ENCODE measurements at places on chromosomes 11 and 22. TPM values are rescaled to one million over a fixed set of nuclear protein-coding genes. Genes with fewer than 3 reads are reported as not detected.

The OR52N1 gene
- not detected for total RNA-seq

The SHISAL1 gene
- 9.2 TPM for total RNA-seq

The CNIH2 gene
- total RNA-seq, result 1.1 TPM

The FAM118A gene
- 11.6 TPM for total RNA-seq

The FXYD6 gene
- 0.38 TPM for total RNA-seq

The KLHL22 gene
- total RNA-seq, result 9.9 TPM

The HTR3B gene
- not detected for total RNA-seq

The ZNF74 gene
- total RNA-seq, result 6.7 TPM

The NXPE2 gene
- not detected for total RNA-seq

The DEUP1 gene
- total RNA-seq, result not detected

The MCHR1 gene
- not detected for total RNA-seq

The SCN4B gene
- 0.06 TPM for total RNA-seq

The PIK3IP1 gene
- 2.1 TPM for total RNA-seq

The SGSM1 gene
- 0.23 TPM for total RNA-seq

The RAB39A gene
- total RNA-seq, result 0.83 TPM

The SSH3 gene
- 23.4 TPM for total RNA-seq

The OR8G1 gene
- not detected for total RNA-seq

The UBQLNL gene
- total RNA-seq, result not detected

The PDE3B gene
- 2.5 TPM for total RNA-seq

The CLDN5 gene
- not detected for total RNA-seq

The NCR3LG1 gene
- total RNA-seq, result 2.3 TPM

The DDX25 gene
- total RNA-seq, result 0.04 TPM

The BLID gene
- not detected for total RNA-seq

The MRGPRX4 gene
- not detected for total RNA-seq

The PHOX2A gene
- not detected for total RNA-seq

The CNGA4 gene
- total RNA-seq, result 0.10 TPM

The CUL5 gene
- total RNA-seq, result 10.8 TPM

The SLC3A2 gene
- total RNA-seq, result 964 TPM

The APOBEC3B gene
- 30.9 TPM for total RNA-seq

The EPS8L2 gene
- total RNA-seq, result 111 TPM

The MALAT1 gene
- 61.1 TPM for total RNA-seq

The MUC6 gene
- total RNA-seq, result 0.01 TPM

The LARGE2 gene
- total RNA-seq, result 3.4 TPM

The CDK2AP2 gene
- total RNA-seq, result 91.0 TPM

The KRTAP5-10 gene
- total RNA-seq, result not detected

The NAALADL1 gene
- total RNA-seq, result not detected

The TCN1 gene
- 0.45 TPM for total RNA-seq

The LMO2 gene
- total RNA-seq, result 0.44 TPM

The HPX gene
- 0.44 TPM for total RNA-seq

The CARD10 gene
- 40.8 TPM for total RNA-seq

The RAC2 gene
- 0.14 TPM for total RNA-seq

The DPP3 gene
- total RNA-seq, result 59.1 TPM

The APOL3 gene
- total RNA-seq, result 0.07 TPM

The COPB1 gene
- 116 TPM for total RNA-seq

The CYTH4 gene
- total RNA-seq, result 0.69 TPM

The OLFML1 gene
- not detected for total RNA-seq

The OR2AG1 gene
- not detected for total RNA-seq

The MS4A15 gene
- not detected for total RNA-seq

The XKR3 gene
- not detected for total RNA-seq

The SCN2B gene
- not detected for total RNA-seq

The SORL1 gene
- 1.9 TPM for total RNA-seq

The APOBEC3H gene
- total RNA-seq, result not detected

Measured in A549 treated with DMSO at 1 μM for 4 hours (cell line).